A673 (cell line): ENCODE measurements at places on chromosomes 1 and 21. TPM values are rescaled to one million over a fixed set of nuclear protein-coding genes. Genes with fewer than 3 reads are reported as not detected.

Gene OR2T2
- total RNA-seq = not detected in 2 replicates

Gene HAPLN2
- total RNA-seq = not detected in 2 replicates

Gene TDRD5
- total RNA-seq = not detected in 2 replicates

GRCh38 chr1:169860750-169861149, 32.9 kb downstream of the SCYL3 start:
- no peak for DNase-seq

DNA sequence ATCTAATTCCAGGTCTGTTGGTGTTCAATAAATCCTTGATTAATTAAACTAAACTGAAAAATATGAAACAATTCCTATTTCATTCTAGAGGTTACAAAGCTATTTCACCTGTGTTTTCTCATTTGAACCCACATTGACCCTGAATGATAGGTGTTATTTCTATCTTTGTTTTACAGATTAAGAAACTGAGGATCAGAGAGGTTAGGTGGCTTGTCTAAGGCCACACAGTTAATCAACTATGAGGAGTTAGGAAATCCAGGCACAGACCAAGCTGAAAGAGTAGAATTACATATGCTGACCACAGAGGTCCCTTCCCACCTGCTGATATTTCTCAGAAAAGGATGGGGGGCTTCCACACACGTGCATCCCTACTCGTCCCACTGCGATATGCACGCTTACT, 487 bp downstream of the PIGR start:
- no peak for DNase-seq

- no peak for DNase-seq
Observed at GRCh38 chr1:7745783-7746182, 25.3 kb upstream of the VAMP3 start.

GRCh38 chr1:203509135-203509534, 15.2 kb downstream of the OPTC start:
- no peak for DNase-seq

GRCh38 chr1:29416267-29417146, 180.2 kb downstream of the PTPRU start:
- DNase-seq = no peak

GRCh38 chr21:23706431-23706830, 1900.8 kb downstream of the MRPL39 start:
- DNase-seq = no peak
